ENCODE measurements at places on chromosomes 2 and 18. TPM values are rescaled to one million over a fixed set of nuclear protein-coding genes. Genes with fewer than 3 reads are reported as not detected.

LDLRAD4 gene
- 34.5 TPM for total RNA-seq

OTOS gene
- total RNA-seq = not detected

MC4R gene
- not detected for total RNA-seq

SPDYA gene
- total RNA-seq = 1.1 TPM

ANKRD30B gene
- not detected for total RNA-seq

KCNJ3 gene
- not detected for total RNA-seq

TWIST2 gene
- total RNA-seq = not detected

CAD gene
- total RNA-seq = 138 TPM
